Caco-2 (cell line): ENCODE measurements at places on chromosomes 2 and 18.

DNA sequence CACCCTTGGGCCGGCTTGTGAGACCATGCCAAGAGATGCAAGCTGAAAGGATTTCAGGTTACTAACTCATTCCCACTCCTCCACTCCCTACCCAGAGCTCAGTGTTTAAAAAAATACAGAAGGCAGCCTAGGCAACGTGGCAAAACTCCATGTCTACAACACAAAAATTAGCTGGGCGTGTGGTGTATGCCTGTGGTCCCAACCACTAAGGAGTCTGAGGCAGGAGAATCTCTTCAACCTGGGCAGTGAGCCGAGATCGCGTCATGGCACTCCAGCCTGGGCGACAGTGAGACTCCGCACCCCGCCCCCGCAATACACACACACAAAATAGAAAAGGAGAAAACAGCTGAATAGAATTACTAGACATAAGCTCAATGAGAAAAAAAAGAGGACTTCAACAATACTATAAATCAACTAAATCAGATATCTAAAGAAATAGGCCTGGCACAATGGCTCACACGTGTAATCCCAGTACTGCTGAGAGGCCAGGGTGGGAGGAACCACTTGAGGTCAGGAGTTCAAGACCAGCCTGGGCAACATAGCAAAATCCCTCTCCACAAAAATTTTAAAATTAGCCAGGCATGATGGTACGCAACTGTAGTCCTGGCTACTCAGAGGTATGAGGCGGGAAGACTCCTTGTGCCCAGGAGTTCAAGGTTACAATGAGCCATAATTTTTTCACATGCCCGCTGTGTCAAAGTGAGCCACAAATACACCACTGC, 10.1 kb downstream of the IWS1 start:
- DNase-seq, result no peak

- DNase-seq, result no peak
Observed at GRCh38 chr2:23532391-23533337, 147.7 kb downstream of the KLHL29 start.

- DNase-seq, result no peak
Observed at GRCh38 chr2:51790854-51791253, 758.9 kb upstream of the NRXN1 start.

GRCh38 chr2:72159211-72159993, 11.7 kb upstream of the CYP26B1 start:
- DNase-seq, result no peak

DNA sequence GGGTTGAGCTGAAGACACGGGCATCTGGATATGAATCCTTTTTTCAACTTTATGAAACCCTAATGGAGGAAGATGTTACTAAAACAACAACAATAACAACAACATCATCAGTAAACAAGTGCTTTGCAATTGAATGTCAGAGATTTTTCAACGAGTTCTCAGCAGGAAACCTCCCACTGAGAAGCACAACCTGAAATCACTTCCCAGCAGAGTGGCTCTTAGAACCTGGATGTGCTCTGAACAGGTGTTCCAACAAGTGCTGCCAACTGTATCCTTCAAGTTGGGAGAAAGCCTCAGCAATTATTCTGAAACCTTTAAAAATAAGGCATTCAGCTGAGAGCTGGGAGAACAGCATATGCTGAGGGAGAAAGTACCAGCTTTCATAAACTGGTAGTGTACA, 1622.7 kb upstream of the CELF4 start:
- no peak for DNase-seq

DNA sequence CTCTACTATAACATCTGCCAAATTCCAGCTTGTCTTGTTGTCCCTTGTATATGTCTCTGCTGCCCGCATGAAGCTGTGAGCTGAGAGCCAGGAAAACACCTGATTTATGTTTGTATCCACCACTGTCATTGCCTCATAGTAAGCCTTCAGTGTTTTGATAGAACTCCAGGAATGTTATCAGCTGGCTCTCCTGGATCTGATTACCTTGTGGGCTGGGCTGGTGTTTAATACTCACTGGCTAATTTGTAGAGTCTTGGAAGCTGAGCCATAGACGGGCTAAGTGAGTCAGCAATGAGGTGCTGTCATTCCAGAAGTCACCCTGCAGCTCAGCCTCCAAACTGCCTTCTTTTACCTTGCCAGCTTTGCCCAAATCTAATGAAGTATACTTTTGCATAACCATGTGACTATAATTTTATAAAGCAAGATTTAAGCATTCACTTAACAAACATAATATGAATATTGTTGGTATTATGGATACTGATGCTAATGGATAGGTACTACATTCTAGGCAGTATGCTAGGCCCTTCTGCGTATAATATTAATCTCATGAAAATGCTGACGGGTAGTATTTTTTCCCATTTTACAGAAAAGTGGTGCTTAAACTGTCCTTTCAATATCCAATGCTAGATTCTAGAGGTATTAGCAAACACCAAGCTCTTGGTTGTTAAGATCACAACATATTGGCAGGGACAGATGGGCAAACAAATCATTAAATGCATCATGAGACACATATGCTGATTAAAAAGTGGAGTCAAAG, 62.7 kb upstream of the GATA6 start:
- DNase-seq, result peak; percentile 78

DNA sequence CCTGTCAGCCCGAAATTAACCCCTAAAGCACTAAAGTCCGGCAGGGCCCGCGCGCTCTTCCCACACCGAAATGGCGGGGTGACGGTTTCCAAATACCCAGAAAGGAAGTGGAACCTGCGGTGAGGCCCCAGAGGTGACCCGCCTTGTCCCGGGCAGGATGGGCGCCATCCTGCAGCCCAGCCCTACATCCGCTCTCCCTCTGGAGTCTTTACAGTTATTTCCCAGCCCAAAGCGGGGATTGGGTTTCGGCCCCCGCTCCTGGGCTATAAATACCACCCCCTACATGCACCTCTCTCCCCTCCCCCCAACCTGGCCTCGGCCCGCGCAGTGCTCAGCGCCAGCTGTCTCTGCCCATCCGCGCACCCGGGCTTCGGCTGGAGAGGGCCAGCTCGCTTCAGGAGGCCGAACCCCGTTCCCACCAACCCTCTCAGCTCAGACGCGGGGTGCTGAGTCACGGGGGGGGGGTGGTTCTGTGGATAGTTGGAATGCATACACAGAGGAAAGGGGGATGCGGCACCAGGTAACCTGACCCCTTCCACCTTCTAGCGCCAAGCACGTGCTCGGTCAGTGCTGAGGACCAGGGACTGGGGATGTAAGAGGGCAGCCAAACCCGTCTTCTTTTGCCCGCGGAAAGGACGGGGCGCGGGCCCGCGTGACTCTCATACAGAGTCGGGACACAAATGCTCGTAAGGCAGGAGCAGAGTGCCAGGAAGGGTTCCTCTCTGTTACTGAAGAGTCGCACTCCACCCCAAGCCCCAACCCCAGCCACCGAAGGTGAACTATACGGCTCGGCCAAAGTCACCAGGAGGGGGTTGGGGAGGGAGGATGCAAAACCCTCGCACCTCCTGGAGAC, at the start of gene TUBA4B:
TSS of gene TUBA4B (plus strand) at position 344 of the 853 bp plus-strand sequence. CDS start at position 509, 165 bp downstream.
- DNase-seq, result no peak

DNA sequence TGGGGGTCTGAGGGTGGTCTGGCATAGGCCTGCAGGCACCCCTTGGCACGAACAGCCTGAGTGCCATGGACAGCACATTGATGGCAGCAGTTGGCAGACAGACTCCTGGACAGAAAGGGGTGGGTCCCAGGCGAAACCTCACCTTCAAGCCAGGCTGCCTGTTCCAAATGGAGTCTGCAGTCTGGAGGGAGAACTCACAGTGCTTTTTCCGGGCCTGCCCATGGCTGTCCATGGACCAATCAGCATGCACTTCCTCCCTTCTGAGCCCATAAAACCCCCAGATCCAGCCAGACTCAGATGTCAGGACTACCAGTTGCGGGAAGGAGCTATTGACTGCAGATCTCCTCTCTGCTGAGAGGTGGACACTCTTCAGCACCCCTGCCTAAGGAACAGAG, 694.6 kb upstream of the ACVR2A start:
- no peak for DNase-seq

DNA sequence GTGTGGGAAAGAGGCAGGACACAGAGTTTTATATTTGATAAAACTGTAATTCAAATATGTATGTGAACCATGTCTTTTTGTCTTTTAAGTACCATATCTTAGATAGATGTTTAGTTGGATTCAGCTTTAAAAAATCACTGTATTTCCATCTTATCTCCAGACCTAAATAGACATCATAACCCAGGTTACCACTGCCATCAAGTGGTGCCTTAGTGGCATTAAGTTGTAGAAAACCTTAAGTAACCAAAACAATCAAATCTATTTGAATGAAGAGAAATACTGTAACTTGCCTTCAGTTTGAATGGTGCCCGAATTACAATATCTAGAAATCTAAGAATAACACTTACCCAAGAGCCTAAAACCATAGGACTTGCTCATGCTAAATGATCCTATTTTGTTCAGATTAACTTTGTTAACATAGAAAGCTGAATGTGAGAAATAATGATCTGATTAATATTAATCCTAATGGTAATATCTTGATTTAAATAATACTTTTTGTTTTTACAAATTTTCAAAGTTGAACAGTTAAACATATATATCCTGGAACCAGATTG, 92.5 kb upstream of the MAP2 start:
- DNase-seq, result peak; percentile 14

- DNase-seq, result no peak
Observed at GRCh38 chr18:10074110-10074509, 160.3 kb downstream of the VAPA start.

DNA sequence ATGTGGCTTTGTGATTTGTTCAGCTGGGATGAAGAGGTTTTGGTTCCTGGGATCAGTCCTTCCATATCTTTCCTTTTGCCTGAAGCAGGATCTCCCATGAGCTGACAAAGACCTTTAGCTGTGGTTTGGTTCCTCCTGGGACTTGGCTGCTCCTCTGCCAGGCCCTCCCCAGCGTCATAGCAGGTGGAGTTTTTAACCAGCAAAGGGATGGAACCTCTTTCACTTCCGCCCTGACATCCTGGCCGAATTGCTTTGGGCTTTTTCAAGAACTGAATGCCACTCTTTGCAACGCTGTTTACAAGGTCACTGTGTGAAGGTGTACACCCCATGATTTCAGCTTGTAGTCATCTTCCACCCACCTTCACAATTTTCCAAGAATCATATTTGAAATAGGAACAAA, 390 bp downstream of the PCARE start:
- DNase-seq, result no peak

GRCh38 chr2:239252801-239253200, 148.0 kb downstream of the HDAC4 start:
- no peak for DNase-seq

GRCh38 chr2:105954891-105955290, 210.2 kb downstream of the NCK2 start:
- DNase-seq, result no peak

DNA sequence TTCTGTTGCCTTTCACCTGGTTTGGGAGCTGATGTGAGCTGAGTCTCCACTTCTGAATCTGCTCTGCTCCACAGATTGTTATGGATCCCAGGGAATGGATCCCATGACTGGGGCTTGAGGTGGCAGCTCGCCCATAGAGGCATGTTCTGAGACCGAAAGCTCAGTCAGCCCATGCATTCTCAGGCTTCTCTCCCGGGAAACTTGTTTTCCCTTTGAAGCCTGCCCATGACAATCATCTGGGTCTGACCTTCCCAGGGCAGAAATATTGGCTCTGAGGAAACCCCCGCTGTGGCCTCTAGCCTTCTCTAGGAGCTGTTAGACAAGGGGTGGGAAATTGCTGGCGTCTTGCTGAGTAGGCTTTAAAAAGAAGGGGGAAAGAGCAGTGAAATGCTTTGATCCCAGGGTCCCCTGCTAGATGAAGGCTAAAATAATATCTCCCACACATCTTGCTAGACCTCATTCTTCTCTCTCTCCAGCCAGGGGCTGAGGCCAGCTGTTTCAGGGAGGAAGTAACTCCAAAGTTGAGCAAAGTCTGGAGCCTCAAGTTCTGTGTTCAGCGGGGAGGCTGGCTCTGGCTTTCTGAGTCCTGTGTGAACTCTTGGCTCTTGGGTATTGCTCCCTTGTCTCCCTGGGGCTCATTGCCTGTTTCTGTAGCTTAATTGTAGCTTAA, 2.0 kb downstream of the VAMP8 start:
- no peak for DNase-seq

DNA sequence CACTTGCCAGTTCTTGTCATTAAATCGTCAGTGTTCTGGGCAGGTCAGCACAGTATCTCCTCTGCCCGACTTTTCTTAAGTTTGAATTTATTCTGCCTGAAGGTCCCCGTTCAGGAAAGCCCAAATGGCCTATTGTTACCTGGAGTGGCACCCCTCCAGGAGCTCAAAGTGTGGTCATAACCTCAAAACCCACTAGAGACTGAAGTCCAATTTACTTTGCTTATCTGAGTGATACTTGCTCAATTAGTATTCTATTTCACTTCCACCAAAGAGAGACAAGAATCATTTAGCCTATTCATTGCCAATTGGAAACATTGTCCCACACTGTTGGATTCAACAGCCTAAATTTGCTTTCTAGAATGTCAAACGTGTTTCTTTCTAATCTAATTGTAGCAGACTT, 375.3 kb downstream of the LNPK start:
- DNase-seq, result no peak

- DNase-seq, result no peak
Observed at GRCh38 chr18:6941996-6942395, 175.6 kb downstream of the LAMA1 start.

DNA sequence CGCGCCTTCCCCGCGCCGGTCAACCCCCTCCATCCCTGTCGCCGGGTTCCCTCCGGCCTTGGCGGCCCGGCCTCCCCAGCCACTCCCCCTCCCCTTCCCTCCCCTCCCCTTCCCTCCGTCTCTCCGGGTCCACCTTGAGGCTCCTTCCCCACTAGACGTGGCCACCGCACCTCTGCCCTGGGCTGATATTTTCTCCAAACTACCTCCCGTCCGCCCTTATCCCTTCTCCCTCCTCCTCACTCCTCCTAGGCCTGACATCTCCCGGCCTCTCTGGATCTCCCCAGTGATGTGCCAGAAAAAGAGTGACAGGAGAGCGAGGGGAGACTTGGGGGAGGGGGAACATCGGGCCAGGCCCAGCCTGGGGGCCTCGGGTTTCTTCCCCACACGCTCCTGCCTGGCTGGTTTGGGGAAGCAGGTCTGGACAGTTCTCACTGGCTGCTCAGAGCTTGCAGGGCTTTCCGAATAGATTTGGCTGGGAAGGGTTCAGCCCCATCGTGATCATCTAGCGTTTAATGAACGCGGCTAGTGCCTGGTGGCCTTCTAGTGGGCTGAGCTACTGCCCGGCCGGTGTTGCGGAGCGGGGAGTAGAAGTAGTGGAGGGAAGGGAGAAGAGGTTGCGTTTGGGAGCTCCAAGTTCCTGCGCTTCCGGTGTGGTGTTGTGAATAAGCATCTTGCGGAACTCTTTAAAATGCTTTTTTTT, 641 bp downstream of the MAPRE3 start:
- peak; percentile 21 for DNase-seq
